ENCODE measurements at places on chromosomes 13 and 19.

GRCh38 chr13:99916366-99917103, 55.0 kb downstream of the ZIC5 start:
- no peak for DNase-seq

GRCh38 chr13:20425819-20426219, 99.8 kb downstream of the CRYL1 start:
- no peak for DNase-seq

GRCh38 chr13:108663710-108664109, 34.3 kb downstream of the MYO16 start:
- no peak for DNase-seq

DNA sequence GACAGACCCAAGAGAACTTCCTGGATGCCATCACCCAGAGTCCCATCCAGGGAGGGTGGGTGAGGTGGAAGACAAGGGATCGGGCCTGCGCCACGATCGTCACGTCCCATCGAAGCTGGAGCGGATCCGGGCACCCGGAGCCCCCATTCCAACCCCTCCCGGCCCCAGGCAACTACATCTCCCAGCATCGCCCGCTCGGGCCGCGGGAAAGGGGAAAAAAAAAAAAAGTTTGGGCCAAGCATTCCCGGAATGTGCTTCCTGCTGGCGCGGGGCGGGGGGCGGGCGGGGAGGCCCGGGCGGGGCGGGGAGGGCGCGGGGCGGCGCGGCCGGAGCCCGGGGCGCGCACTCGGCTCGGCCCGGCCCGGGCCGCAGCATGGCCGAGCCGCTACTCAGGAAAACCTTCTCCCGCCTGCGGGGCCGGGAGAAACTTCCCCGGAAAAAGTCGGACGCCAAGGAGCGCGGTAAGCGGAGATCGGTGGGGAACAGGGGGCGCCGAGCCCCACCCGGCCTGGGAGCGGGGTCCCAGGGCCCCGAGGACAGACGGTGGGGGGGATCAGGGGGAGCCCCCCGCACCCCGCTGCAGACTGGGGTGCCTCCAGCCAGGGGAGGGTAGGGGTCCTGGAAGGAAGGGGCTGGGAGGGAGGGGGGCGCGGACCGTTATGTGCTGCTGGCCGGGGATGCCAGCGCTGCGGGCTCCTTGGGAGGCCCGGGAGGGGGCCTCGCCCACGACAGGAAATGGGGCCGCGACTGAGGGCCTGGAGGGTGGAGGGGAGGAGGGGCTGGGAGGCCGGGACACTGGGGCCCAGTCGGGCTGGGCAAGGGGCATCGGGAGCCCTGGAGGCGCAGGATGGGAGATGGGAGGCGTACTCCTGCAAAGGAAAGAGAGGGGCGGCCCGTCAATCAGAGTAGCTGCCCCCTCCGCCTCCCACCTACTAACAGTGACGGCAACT, at the start of gene SYDE1:
TSS of gene SYDE1 (plus strand) at position 341 of the 950 bp plus-strand sequence. CDS start at position 374, 33 bp downstream.
- DNase-seq: peak; percentile 86

DNA sequence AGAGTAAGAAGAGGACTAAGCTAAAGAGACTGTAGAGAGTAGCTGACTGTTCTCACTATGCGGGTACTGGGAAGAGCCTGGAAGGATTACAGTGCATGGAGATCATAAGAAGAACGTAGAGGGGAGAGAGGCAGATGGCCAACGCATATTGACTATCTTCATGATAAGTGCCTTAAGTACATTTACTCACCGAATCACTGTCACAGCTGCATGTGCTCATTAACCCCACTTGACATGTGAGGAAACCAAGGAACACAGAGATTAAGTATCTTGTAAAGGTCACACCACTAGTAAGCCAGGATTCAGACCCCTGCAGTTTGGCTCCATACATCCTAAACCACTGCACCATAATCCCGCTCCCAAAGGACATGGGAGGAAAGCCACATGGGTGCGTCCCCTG, 34.1 kb downstream of the SMAD9 start:
- DNase-seq: no peak

DNA sequence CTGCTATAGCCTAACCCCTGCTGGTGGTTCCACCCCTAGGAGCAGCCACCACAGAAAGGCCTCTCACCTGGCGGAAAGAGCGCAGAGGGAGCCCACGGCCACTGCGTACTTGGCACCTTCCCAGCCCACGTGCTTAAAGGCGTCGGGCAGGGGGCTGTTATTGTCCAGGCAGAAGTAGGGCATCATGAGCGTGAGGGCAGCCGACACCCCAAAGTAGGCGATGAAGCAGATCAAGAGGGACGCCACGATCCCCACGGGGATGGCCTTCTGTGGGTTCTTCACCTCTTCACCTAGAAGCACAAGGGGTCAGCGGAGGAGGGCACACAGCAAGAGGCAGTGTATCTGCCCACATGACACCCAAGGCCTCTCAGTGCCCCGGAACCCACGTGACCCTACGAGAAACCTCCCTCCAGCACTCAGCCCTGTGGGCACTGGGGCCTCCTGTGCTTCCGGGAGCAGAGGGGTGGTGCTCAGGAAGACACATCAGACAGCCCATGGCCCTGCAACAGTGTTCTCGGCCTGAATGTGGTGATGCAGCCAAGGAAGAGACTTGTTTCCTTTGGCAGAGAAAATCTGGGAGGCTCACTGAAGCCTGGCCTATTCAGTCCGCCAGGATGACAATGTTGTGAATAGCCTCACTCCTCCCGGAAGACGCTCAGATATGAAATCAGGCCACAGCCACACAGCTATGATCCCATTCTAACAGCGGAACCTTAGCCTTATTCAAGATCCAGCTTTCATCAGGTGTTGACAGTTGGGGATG, 72.1 kb downstream of the SLC7A1 start:
- DNase-seq: no peak

GRCh38 chr13:33381906-33382305, 96.4 kb upstream of the STARD13 start:
- no peak for DNase-seq

DNA sequence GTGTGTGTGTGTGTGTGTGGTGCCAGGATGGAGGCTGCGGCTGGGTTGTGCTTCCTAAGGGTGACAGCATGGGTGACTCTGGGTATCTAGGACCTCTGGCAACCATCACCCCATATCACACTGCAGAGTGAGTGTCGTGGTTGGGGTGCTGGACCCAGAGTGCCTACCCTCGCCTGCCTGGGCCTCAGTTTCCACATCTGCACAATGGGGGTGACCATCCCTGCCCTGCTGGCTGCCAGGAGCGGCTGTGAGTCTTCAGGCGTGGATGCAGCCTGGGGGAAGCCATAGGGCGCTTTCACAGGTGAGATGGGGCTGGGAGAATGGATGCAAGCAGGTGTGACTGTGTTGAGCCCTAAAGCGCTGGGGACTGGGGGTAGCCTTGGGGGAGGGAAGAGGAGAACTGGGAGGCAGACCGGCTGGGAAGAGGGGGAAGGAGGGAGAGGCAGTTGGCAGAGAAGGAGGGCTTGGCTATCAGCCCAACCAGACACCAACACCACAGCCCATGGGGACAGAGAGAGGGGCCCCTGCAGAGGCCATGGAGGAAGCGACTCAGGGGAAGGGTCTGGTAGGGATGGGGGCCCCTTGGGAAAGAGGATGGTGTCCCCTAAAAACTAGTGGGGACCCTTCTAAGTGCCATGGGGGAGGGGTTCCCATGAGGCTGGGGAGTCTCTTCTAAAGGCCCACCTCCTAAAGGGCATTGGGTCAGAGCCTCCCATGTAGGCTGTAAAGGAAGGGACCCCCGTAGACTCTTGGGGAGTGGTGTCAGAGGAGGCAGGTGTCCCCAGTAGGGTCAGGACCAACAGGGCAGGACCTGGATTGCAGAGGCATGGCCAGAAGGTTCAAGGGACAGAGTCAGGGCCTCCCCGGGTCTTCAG, 1.7 kb downstream of the PLPPR2 start:
- DNase-seq: no peak

DNA sequence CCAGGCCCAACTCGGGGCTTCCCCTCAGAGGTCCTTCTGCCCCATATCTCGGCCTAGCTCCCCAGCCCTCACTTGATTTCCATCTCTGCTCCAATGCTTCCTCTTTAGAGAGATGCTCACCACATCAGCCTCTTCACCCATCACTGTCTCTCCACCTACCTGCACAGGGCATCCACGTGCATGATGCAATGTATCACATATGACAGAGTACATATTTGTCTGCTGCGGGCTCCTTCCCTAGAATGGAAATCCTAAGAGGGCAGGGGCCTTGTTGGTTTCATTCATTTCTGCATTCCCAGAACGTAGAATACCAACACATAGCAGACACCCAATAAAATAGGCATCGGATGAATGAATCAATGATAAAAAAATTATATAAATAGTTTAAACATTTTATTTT, 130.3 kb downstream of the USP12 start:
- no peak for DNase-seq

DNA sequence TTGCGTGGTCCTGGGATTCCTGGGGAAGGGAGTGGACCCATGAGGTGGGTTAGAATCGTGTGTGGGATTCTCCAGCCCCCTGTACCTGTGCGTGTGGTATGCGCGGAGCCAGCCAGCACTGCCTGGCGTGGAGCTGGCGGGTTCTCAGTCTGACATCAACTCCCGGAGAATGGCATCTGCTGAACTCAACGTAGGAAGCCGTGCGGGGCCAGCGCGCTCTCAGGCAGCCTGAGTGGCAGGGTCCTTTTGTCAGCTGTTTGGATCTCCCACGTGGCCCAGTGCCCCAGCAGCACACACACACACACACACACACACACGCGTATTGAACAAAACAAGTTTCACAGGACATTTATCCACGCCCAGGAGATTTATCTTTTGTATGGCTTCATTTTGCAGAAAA, 28.1 kb downstream of the ATP4B start:
- no peak for DNase-seq

DNA sequence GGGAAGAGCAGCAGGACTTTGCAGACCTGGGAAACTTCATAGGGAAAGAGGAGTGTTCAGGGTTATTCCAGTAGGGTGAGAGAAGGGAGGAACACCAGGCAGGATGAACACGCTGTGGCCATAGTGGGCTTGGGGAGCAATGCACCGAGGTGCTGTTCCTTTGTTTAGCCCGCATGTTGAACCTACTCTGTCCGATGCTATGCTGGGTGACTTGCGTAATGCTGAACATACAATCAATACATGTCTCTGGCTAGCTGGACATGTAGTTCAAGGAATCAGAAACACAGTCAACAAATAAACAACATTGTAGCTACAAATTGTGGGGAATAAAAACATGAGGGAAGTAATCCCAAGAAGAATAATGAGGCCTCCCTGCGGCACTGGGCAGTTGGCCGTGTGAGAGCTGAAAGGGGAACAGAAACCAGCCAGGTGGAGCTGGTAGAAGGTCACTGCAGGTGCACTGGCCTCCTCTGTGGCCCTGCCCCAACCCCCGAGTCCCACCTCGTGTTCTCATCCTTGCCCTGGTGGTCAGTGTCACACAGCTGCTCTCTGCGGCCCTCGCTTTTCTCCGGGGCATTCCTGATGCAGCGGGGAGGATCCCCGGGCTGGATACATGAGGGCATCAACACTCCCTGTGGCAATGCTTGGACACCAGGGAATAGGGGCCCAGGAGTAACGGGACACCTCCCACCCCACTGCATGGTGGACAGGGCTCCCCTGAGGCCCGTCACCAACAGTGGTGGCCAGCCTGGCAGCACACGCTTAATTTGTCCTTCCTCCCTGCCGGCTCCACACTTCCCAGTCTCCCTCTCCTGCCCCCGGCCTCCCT, 36.9 kb upstream of the TUBGCP3 start:
- no peak for DNase-seq

DNA sequence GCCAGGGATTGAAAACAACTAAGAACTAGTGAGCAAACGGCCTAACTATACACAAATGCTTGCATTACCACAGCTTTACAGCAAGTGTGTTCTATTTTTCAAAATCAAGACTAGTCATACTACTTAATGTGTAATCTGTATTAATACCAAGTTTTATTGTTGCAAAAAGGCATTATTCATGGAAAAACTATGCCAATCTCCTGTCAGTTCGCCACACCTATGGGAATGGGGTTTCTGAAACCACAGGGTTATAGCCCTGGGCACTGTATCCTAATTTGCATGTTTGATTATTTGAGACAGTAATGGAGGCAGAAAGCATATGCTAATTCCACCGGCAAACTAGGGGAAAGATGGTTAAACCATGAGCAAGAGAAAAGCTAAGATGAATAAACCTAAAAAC, 14.3 kb downstream of the GAS6 start:
- DNase-seq: no peak

- no peak for DNase-seq
Measured at GRCh38 chr13:22325761-22326160, 654.9 kb downstream of the FGF9 start.

DNA sequence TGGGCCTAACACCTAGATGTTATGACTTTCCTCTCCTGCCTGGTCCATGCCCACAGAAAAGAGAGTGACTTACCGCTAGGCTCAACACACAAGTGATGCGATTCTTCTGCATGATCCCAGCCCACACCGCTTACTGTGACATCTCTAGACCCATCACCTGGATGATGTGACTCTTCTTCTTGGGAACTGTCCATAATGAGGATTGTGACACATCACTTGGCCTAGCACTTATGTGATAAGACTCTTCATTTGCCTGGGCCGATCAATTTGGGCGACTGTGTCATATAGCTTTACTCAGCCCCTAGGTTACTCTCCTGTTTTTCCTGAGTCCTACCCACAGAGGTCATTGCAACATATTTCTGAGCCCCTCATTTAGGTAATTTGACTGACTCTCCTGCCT, 19.9 kb upstream of the ZNF681 start:
- no peak for DNase-seq

DNA sequence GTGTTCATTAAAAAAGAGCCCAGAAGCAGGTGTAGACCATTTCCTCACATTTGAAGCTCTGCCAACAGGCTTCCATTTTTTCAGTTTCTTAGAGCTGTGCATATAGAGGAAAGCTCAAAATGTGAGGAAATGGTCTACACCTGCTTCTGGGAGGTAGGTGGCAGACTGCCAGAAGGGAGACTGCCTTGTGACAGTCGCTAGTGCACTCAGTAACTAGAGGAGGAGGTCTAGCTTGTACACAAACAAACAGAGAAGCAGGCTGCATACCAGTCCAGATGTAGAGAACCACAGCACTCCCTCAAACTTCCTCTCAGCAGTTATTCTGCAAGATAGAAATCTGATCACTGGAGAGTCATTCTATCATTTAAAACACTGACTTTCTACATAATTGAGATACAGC, 800.2 kb downstream of the EFNB2 start:
- DNase-seq: no peak

DNA sequence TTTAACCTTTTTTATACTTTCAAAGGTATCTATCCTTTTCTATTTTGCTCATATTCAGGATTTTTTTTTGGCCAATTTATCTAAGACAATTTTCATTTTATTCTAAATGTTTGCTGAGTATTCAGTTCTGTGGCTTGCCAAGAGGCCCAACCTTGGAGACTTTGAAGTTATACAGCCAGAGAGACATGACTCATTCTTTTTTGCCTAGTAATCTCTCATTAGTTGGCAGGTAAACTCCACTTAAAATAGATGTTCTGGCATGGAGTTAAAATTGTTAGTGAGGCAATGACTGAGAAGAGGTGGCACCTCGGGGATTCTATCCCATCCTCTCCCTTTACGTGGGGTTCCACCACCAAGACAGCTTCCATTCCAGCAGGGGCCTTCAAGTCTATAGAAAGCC, 213.8 kb downstream of the KCTD12 start:
- no peak for DNase-seq

Data from right forelimb (tissue), 1 donor.